ENCODE measurements at places on chromosomes 1 and 21. TPM values are rescaled to one million over a fixed set of nuclear protein-coding genes. Genes with fewer than 3 reads are reported as not detected.

TNFRSF14 gene
- 127 TPM for total RNA-seq

LCE1D gene
- not detected for total RNA-seq

KCNJ15 gene
- 79.1 TPM for total RNA-seq

PRKCZ gene
- total RNA-seq = 100 TPM

LORICRIN gene
- not detected for total RNA-seq

CPT2 gene
- total RNA-seq = 16.3 TPM

SPEN gene
- total RNA-seq = 50.0 TPM

LRRC7 gene
- not detected for total RNA-seq

AIRE gene
- not detected for total RNA-seq

CYP4A11 gene
- total RNA-seq = not detected

LCE2B gene
- total RNA-seq = not detected

CCDC181 gene
- total RNA-seq = 5.7 TPM

LHX8 gene
- total RNA-seq = not detected

CLSTN1 gene
- total RNA-seq = 88.0 TPM

PTGFR gene
- 4.8 TPM for total RNA-seq

ARHGEF10L gene
- 15.0 TPM for total RNA-seq

PDPN gene
- 27.9 TPM for total RNA-seq

GJC2 gene
- total RNA-seq = 1.8 TPM

OPTC gene
- total RNA-seq = not detected

UTP11 gene
- 31.2 TPM for total RNA-seq

MAP1LC3C gene
- total RNA-seq = 3.5 TPM

LCE1C gene
- total RNA-seq = not detected

ZBTB18 gene
- 21.0 TPM for total RNA-seq

RNU1-1 gene
- total RNA-seq = 3,134 TPM

CROCC gene
- total RNA-seq = 31.5 TPM

HTR6 gene
- total RNA-seq = not detected

CFHR1 gene
- total RNA-seq = 0.21 TPM

BSND gene
- total RNA-seq = not detected

F3 gene
- total RNA-seq = 238 TPM
